Stimulated activated CD4-positive, alpha-beta T cell treated with anti-CD3 and anti-CD28 coated beads, Interleukin-2, amount 100 ng/mL, for 4 hours (primary cell): ENCODE measurements at places on chromosomes 7 and 10.

DNA sequence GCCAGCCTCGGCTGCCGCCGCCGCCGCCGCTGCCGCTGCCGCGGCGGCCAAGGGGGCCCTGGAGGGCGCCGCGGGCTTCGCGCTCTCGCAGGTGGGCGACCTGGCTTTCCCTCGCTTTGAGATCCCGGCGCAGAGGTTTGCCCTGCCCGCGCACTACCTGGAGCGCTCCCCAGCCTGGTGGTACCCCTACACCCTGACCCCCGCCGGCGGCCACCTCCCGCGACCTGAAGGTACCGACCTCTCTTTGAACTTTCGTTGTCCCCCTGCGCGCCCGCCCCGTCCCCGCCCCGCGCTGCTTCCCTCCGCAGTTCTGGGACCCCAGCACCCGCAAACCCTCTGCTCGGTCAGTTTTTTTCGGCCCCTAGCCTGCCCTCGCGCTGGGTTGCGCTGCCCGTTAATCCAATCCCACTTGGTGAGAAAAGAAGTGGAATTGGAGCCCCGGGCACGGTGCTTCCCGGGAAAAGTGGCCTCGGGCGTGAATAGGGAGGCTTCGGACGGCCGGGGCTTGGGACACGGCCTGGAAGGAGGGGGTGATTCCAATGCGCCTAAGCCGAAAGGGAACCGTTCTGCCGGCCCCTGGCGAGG is 543 bp downstream of the HMX3 start:
- no peak for DNase-seq

DNA sequence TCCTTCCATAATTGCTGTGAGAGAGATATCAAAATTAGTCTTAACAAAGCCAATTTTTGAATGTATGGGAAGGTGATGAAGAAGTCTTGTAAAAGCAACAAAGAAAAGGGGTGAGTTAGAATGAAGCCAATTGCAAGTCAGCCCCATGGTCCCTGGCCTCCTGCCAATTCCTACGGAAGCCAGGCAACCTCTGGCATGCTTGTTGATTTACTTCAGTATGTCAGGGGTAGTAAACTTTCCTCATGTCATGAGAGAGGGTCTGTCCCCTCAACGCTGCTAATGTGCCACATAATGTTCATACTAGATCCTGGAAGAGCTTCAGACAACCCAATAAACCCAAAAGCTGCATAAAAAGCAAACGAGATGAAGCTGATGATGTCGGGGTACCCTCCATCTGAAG is 159.1 kb upstream of the YAE1 start:
- DNase-seq: no peak

GRCh38 chr7:136528329-136528728 is 340.1 kb upstream of the CHRM2 start:
- no peak for DNase-seq

- no peak for DNase-seq
These were observed 47.2 kb downstream of the GSAP start for GRCh38 chr7:77368974-77369373.

- no peak for DNase-seq
These were observed 45.2 kb downstream of the HIPK2 start for GRCh38 chr7:139732471-139733167.

- DNase-seq: no peak
These were observed 16.4 kb downstream of the IRF5 start for GRCh38 chr7:128954150-128954549.

- DNase-seq: no peak
These were observed 95.9 kb upstream of the LEP start for GRCh38 chr7:128145191-128145590.

GRCh38 chr7:7740037-7740355 is 21.6 kb upstream of the RPA3 start:
- DNase-seq: no peak

DNA sequence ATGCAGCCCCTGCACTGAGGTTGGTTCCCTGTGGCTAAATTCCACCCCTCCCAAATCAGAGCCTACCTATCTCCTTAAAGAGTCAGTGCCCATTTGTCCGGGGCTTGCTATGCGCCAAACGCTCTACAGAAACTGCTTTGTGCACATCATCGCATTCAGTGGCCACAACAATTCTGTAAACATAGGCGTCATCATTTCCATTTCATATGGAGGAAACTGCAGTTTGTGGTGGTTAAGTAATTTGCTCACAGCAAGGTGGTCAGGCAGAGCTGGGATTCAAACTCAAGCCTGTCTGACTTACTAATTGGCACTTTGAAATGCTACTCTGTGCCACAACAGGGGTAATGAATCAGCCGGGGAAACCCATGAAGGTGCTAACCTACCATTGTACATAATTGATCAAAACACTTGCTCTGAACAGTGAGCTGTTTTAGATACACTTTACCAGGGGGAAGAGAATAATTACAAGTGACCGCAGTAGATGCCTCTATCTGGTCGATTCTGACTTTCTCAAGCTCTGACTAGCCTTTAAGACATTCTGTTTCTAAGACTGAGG is 775.5 kb downstream of the LRMDA start:
- DNase-seq: no peak

DNA sequence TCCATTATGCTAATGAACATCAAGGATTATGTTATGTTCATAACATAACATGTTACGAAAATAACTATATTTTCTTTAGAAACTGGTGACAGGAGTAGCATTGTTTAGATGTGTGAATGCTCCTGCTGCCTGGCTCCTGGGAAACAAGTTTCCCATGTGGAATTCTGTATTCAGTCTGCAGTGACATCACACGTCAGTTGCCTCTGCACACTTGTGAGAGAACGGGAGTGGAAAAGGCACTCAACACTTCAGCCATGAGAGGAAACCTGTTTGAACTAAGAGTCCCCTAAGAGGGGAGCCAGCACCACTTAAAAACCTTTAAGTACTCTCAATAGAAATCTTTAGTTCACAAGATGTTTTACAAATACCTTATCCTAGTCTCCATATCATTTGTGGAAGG is 140.3 kb upstream of the FAM20C start:
- no peak for DNase-seq

DNA sequence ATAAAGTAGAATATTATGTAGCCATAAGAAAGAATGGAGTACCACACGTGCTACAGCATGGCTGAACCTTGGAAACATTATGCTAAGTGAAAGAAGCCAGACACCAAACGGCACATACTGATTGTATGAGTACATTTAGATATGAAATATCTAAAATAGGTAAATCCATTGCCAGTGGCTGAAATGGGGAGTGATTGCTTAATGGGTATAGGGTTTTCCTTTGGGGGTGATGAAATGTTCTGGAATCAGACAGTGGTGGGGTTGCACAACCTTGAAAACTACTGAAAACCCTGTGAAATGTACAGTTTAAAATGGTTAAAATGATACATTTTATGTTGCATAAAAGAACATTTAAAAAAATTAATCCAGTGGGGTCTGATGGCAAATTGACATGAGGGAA is 667.9 kb downstream of the AUTS2 start:
- no peak for DNase-seq

- DNase-seq: no peak
These were observed 45.9 kb downstream of the HIPK2 start for GRCh38 chr7:139731802-139732470.

DNA sequence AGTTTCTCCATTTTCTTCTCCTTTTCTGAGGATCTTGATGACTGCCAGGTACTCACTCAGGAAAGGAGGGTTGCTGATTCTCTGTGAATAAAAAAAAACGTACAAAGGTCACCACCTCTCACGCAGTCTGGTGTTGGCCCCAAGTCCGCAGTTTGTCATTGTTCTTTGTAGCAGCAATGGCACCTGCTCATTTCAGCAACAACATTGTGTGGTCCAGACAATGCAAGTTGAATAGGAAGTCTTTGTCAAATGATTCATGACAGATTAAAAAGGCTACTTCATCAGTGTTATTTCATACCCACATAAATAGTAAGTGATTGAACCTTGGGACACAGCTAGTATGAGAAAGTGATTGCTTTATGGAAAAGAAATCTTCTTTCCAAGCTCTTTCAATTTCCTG is 653.5 kb upstream of the MGMT start:
- DNase-seq: no peak

GRCh38 chr10:44990302-44990655 is 10.4 kb upstream of the ZNF22 start:
- DNase-seq: no peak

GRCh38 chr7:50915621-50916020 is 132.9 kb upstream of the GRB10 start:
- DNase-seq: no peak

DNA sequence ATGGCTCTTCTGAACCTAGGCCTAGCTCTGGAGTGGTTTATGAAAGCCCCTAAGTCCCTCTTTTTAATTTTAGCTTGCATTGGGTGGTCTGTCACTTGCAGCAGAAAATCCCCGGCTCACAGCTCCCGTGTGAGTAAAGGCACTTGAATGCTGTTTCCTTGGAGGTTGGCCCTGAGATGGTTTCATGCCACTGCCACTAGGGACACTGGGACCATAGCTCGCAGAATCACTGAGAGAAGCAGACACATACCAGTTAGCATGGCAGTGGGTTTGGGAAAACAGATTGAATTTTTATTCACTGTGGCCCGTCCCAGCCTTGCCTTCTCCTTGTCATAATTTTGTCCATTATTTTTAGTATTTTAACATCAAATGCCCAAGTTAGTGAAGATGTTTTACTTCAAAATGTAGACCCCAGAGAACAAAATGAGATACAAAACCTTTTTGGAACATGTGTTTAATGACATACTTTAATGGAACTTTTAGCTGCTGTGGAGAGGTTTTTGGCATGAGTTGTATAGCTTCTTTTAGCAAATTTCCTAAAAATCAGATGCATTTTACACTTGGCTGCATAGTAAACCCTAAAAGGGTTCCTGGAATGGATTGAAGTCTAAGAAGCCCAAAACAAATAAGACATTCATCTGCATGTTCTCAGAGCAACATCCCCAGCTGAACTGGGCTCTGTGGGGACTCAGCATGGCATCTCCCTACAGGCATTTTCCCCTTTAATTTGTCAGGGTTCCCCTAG is 259.7 kb upstream of the PITRM1 start:
- DNase-seq: no peak

DNA sequence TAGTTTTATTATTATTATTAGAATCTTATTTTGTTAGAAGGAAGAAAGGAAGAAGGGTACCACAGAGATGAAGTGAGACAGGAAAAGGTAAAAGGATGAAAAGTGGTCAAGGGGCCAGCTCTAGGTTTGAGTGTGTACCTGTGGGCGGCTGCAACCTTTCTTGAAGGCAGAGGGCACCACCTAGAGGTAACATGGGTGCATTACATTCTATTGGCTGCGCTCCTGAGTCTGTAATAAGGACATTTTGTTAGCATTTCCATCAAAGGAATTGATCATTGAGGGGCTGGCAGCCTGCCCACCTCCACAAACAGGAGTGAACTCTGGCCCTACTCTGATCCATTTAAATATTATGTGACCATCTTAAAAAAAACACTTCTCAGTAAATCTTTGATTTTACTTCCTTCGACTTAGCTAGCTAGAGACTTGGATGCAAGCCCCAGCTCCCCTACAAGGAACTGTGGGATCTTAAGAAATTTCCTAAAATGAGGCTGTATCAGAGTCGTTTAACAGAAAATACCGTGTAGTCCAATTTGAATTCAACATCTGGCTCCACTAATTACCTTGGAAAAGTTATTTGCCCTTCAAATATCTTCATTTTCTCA is 610.4 kb downstream of the IPMK start:
- no peak for DNase-seq

DNA sequence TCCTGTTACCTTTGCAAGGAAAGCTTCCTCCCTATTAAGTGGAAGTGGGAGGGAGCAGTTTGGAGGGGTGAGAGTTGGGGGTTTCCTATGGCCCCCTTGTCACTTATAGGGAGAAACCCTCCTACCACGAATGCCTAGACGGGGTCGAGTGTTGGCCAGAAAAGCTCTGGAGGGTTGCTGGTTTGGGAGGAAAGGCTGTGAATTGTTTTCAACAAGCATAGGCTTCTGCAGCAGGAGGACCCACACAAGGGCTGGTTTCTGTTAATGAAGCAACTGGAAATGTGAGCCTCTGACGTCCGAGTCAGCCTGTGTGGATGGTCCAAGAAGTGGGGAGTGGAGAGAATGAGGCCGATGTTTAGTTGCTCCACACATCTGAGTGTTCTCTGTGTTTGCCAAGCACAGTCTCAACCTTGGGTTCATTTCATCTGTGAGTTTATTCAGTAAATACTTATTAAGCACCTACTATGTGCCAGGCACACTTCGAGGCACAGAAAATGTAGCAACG is 37.3 kb upstream of the LEP start:
- DNase-seq: no peak

GRCh38 chr10:84706431-84706830 is 378.0 kb downstream of the CCSER2 start:
- DNase-seq: no peak

DNA sequence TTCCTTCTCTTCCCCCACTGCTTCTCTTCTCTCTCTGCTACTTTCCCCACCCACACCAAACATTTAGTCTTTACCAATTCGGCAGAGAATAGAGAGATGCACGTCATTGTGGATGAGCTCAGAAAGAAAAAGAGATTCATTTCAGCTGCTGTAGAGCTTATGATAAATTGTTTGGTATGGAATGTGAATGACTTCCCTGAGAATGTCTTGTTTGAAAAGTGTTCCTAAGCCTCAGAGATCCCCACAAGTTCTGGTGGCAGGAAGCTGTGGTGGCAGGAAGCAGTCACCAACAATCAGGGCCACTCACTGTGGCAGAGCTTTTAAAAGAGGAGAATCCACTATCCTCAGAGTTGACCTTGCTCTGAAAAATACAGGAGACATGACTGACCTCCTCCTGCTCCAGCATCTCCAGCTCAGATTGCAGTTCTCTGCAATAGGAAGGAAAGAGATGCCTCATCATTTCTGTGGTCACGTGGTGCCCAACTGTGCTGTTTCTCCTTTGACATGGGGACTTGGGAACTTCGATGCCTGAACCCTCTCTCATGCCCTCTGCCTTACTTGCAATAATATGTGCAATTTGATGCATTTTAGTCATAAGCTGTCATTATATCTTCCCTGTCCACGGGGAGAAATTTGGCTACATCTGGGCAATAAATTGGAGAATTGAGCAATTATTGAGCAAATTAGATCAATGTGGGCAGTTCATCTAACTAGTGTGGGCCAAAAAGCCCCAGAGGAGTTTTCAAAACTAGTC is 76.5 kb downstream of the BMPER start:
- no peak for DNase-seq

DNA sequence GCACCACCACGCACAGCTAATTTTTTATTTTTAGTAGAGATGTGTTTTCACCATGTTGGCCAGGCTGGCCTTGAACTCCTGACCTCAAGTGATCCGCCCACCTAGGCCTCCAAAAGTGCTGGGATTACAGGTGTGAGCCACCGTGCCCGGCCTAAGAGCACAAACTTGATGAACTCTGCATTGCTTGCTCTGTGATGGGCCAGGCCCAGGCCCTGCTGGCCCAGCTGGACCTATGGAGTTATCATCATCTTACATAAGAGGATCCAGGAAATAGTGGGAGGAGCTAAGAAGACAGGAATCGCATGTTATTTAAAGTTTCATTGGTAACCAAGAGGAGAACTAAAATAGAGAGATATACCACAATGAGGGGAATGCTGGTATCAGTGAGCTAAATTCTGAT is 86.9 kb downstream of the DAGLB start:
- no peak for DNase-seq
